Lung (tissue), 17 donors: ENCODE measurements at places on chromosomes 12 and 14. TPM values are rescaled to one million over a fixed set of nuclear protein-coding genes. Genes with fewer than 3 reads are reported as not detected.

FBLN5 gene
- total RNA-seq = 79.4 TPM

CLEC4A gene
- total RNA-seq = 14.1 TPM

- no peaks in the 10 kb centered on the region for H3K27me3 ChIP-seq
- no peak overlapping the region for H3K4me3 ChIP-seq
- peak; percentile 40 for DNase-seq
- H3K36me3 ChIP-seq = no peaks in the 10 kb centered on the region
Observed at GRCh38 chr14:41280745-41281144, 325.9 kb upstream of the LRFN5 start.

- peak; percentile 44 for DNase-seq
- peaks cover 5% of the 10 kb centered on the region for H3K36me3 ChIP-seq
- H3K27ac ChIP-seq = peak overlapping the region; percentile 30
- H3K4me3 ChIP-seq = peak overlapping the region; percentile 39
Observed at GRCh38 chr14:104794099-104794498, 1.4 kb downstream of the AKT1 start.

KRT81 gene
- total RNA-seq = 0.20 TPM

DNA sequence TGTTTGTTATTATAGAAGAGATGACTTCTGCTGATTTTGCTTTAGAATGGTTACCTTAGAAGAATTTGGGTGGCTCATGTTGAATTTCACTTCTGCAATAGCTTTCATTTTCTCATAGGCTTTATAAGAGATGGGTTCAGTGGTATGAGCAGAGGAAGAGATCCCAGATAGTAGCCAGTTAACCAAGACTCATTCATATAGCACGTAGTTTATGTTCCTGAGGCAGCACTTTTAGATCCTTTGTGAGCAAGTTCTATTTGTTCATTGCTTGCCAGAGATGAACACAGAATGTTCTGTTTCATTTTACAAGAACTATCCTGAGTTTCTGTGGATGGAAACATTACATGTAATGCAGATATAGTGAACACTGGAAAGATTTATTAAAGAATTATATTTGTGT, 32.2 kb downstream of the RAB21 start:
- no peak overlapping the region for H3K27ac ChIP-seq
- no peaks in the 10 kb centered on the region for H3K4me1 ChIP-seq
- no peak overlapping the region for H3K4me3 ChIP-seq
- no peaks in the 10 kb centered on the region for H3K27me3 ChIP-seq

DNA sequence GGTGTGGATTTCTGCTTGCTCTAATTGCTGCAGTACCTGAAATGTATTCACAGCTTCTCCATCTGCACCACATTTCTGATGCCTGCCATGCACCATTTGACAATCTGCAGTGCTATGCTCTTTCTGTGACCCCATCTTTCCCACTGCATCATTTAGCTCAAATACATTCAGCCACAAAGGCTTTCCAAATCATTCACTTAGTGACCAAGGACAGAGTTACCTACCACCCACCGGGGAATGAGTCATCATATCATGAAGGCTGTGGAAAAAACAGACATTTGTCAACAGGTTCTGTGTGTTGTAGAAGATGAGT, 465.5 kb upstream of the ATP2B1 start:
- H3K27me3 ChIP-seq = no peaks in the 10 kb centered on the region
- H3K27ac ChIP-seq = no peak overlapping the region
- H3K36me3 ChIP-seq = no peaks in the 10 kb centered on the region
- H3K4me1 ChIP-seq = no peaks in the 10 kb centered on the region
- no peak overlapping the region for H3K4me3 ChIP-seq

DNA sequence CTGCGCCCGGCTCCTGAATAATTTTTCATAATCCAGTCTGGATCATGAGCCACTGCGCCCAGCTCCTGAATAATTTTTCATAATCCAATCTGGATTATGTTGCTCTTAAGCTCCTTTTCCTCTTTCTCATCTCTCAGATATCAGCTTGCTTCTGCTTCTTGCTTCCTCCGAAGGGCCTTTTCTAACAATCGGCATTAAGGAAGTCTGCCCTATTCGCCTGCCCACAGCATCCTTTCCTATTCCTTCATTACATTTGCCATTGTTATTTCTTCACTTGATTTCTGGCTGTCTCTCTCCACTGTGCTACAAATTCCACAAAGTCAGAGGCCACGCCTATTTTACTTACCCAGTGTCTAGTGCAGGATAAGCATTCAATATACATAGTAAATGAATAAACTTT, 83.5 kb downstream of the TTC7B start:
- H3K36me3 ChIP-seq = no peaks in the 10 kb centered on the region
- H3K27ac ChIP-seq = no peak overlapping the region
- H3K27me3 ChIP-seq = no peaks in the 10 kb centered on the region
- no peaks in the 10 kb centered on the region for H3K4me1 ChIP-seq
- no peak for DNase-seq
